Left cardiac atrium (tissue), 4 donors: ENCODE measurements at places on chromosomes 16 and 17. TPM values are rescaled to one million over a fixed set of nuclear protein-coding genes. Genes with fewer than 3 reads are reported as not detected.

DNA sequence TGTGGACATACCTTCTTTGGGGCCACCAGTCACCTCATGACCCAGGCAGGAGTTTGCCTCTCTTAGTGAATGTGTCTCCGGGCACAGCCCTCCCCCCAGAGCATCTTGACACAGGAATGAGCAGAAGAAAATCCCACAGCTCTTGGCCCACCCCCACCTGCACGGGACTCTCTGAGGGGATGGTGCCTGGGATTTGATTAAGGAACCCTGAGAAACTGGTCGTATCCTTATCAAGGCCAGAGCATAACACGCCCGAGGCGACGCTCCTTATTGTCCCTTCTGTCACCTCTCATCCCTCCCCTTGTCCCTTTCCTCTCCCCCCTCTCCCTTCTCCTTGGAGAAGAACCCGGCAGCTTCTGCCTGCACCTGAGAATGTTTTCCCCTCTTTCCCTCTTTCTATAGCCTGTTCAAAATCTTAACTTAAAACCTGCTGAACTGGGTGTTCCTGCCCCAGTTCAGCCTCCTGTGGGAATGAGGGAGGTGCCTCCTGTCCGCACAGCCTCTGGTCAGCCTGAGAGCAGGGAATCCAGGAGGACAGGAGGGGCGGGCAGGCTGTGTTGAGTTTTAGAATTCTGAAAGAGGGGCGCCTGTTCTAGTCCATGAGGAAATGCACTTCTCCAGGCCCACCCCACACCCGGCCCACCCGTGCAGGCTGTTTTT, 140.7 kb upstream of the PLCG2 start:
- no peak for DNase-seq

DNA sequence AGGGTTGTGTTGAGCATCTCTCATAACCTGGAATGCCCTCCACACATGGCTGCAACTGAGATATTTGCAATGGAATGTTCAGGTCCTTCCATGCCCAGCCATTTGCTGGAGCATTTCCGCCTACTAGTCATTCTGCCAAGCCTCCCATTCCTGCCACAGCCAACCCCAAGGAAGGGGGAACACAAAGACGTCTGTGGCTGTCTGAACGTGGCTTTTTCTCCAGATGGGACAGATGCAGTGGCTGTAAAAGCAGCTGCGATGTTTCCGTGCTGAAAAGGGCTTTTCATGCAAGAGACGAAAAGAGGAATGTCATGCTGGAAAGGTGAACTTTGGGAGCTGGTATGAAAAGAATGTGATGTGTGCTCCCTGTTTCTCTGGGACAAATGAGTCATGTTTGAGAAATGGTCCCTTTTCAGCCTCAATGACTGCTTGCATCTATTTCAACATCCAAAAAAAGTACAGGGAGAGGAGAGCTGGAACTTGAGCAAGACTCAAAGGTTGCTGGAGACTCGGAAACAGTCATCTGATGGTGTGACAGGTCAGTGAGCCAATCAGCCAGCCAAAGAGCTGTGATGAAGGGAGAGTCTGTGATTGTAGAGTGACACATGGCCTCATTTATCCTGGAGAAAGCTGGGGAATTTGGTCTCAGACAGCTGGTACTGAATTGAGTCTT, 208.9 kb downstream of the SHISA9 start:
- no peak for DNase-seq

DNA sequence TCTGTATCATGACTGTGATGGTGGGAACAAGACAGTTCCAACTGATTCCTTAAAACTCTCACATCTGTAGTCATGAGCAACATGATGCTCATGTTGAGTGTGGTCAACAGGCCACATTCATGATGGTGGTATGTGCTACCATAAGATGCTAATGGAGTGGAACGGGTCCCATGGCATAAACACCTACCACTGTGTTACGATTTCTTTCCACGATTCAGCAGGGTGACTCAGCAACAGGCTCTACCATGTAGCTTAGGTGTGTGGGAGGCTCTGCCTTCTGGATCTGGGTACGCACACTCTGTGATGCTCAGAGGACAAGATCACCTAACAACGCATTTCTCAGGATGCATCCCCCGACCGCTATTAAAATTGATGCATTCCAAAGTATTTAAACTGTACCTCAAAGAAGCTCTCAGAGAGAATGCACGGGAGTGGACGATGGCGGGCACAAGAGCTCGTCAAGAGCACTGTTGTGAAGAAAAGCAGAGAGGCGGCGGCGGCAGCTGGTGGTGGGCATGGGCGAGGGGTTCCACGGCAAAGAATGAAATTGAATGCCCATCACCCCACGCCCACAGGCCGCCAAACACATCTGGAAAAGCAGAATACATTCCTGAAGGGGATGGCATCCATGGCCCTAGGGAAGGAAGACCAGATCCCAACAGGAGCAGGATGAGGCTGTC, 133.3 kb downstream of the ZNF778 start:
- DNase-seq: no peak

GRCh38 chr17:13024526-13025257, 6.9 kb upstream of the ELAC2 start:
- DNase-seq: peak; percentile 61

DNA sequence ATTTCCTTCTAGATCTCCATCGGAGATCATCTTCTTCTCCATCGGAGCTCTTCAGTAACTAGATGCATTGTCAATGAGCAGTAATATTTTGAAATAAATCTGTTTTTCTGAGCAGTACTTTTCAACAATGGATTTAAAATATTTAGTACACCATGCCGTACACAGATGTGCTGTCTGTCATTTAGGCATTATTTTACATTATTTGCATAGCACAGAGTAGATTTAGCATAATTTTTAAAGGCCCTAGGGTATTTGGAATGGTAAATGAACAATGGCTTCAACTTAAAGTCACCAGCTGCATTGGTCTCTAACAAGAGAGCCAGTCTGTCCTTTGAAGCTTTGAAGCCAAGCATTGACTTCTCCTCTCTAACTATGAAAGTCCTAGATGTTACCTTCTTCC, 95.4 kb upstream of the ANKFN1 start:
- DNase-seq: no peak

DNA sequence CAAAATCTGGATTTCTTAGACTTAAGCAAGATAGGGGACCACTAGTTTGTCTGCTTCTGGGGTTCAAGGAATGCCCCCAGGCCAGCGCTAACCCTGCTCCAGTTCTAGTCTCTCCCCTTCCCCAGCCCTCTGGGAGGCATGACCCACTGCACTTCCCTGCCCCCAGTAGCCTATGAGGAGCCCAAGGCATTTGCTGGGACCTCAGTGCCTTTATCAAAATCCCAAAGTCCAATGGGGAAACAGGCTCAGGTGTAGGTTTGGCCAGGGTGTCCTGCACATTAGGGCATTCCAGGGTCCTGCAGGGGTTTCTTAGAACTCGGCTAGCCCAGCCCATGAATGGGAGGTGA, 1.2 kb downstream of the IL4R start:
- DNase-seq: no peak

DNA sequence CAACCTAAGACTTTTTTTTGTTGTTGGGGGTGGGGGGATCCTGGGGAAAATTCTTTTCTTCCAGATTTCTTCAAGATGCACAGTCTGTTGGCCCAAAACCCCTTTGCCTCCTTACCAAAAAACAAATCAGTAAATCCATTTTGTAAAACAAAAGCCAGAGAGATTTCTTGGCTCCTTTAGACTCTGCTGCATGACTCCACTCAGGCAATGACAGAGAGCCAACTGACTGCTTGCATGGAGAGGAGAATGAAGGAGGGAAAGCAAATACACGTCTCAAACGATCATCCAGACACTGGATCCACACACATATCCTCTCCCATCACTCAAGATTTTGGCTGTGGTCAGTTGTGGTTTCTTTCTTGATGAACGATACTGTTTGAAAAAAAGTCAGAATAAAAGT, 13.8 kb downstream of the COPRS start:
- DNase-seq: no peak

- DNase-seq: no peak
Observed at GRCh38 chr16:10959161-10959560, 14.8 kb downstream of the CLEC16A start.

DNA sequence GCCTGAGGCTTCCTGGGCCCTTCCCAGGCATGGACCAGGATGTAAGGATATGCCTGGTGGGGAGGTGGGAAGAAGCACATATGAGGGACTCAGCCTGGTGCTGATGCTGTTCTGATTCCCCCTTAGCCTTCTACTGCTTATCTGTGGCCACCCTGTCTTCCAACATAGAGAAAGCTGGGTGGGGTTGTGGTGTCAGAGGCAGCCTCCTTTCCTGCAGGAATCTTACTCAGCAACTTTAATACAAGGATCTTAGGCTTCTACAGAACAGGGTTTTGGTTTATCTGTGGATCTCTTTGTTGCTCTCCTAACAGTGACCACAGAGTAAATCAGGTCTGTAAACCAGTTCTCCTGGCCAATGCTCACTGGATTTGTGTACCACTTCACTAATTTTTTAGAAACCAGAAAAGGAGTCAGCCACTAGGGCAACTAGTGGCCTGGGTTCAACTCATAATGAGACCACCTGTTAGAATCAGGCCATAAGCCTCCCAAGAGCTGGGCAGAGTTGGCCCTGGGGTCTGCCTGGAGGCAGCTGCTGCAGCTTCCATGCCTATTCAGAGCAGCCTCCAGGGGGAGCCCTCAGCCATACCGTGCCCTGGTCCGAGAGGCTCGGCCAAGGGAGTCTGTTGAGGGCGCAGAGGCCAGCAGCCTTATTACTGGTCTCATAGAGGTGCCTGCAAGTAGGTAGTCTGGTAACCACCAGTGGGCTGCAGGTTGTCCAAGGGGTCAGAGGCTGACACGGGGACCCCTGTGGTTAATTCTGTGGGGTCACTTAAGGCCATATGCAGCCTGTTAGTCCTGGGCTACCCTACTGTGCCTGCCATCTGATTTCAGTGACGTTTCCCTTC, 7.1 kb downstream of the HAS3 start:
- peak; percentile 71 for DNase-seq

MYL4 gene
- 5,418 TPM for total RNA-seq

PRR11 gene
- 2.5 TPM for total RNA-seq

- DNase-seq: peak; percentile 15
Observed at GRCh38 chr16:58510097-58510775, 5.1 kb upstream of the SETD6 start.

- DNase-seq: no peak
Observed at GRCh38 chr16:72897707-72898106, 150.2 kb downstream of the ZFHX3 start.

DNA sequence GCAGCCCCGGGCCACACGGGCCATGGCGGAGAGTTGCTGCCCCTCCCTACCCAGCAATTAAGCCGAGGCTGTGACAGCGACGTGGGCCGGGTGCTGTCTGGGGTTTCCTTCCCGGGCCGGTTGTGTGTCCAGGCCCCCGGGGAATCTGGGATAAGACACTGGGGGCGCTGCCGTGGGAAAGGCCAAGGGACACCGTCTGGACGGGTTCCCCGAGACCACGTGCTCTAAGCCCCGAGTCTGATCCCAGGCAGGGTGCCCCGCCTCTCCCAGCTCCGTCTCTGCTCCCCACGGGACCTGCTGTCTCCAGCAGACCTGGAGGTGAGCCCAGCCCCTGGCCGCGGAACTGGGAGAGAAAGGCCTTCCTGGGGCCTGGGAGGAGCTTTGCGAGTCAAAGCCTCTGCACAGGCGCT, 92.2 kb downstream of the IRX3 start:
- DNase-seq: peak; percentile 82
